ENCODE measurements at places on chromosomes 4 and X.
A peak's percentile ranks its signal among the peaks of the same experiment; 100 is the strongest.

- DNase-seq: no peak
Observed at GRCh38 chr4:43113196-43113595, 220.7 kb downstream of the GRXCR1 start.

DNA sequence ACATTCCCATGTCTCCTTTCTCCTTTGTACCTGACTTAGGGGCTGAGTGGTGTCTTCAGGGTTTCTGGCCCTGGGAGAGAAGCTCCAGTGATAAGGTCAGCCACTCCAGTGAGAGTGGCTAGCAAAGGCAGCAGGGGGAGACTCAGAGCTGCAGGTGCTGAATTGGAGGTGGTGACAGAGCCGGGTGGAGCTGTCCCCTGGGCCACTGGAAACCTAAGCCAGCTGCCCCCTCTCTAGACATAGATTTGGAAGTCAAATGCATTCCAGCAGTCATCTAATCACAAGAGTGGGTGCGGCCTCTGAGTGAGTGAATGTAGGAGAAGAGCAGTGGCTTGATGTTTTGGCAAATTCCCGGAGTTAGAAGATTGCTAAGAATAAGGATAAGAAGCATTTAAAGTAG is 28.5 kb downstream of the TRIM2 start:
- peak; percentile 57 for DNase-seq

- DNase-seq: no peak
Observed at GRCh38 chrX:129516402-129516801, 6.9 kb downstream of the SMARCA1 start.

- DNase-seq: no peak
Observed at GRCh38 chr4:152946446-152946845, 10.3 kb downstream of the FHDC1 start.

DNA sequence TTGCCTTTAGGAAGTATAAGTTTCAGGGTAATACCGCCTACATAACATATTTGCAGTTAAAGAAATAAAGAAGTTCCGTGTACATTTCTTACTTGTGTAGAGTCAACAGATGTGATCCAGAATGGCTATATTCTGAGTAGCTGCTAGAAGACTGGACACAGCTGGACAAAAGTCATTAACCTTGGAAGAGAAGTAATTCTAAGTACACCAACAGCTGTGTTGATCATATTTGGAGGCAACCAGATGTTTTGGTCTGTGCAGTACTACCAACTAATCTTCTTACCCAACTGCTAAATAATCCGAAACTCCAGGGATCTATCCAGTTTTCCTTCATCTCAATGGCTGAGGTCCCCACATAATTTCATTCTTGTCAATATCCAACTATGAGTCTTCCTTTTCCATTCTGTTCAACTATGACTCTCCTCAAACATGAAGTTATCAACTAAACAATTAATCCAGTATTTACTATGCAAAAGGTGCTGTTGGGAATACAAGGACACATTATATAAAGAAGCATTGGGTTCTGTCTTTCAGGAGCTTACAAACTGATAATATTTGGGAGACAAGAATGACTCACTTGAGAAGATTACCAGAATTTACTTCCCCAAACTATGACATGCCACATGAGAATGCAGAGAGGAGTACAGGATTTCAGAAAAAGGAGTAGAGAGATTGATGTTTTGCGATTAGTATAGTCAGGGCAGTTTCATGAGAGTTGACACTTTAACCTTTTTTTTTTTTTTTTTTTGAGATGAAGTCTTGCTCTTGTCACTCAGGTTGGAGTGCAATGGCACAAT is 78.2 kb downstream of the COL4A6 start:
- DNase-seq: no peak

DNA sequence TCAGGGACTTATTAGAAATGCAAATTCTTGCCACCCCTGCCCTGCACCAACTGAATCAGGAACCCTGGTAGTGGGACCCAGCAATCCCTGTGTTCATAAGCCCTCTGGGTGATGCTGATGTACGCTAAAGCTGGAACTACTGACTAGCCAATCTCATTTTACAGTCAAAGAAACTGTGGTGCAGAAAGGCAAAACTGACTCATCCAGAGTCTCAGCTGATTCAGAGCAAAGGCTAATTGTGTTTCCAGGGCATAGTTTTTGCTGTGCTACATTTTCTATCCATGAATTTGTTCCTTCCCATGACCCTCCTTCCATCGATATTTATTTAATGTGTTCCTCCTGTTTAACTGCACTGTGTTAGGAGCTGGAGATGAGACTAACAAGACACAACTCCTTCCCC is 207.5 kb downstream of the REPS2 start:
- no peak for DNase-seq

DNA sequence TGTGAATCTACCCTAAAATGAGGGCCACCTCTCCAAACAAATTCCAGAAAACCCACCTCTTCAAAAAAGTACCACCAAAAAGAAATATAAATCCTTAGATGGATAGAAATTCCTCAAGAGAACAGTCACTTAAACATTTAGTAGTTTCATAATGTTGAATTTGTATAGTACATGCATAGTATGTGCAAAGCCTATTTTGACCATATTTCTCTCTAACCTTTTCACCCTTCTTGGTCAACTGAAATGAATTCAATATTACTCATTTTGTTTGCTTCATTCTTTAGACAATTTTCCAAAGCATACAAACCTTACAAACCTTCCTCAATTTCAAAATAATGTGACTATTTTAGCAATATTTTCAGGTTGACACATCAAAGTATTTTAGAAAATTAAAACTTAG is 4.1 kb downstream of the RHOXF1 start:
- DNase-seq: no peak

DNA sequence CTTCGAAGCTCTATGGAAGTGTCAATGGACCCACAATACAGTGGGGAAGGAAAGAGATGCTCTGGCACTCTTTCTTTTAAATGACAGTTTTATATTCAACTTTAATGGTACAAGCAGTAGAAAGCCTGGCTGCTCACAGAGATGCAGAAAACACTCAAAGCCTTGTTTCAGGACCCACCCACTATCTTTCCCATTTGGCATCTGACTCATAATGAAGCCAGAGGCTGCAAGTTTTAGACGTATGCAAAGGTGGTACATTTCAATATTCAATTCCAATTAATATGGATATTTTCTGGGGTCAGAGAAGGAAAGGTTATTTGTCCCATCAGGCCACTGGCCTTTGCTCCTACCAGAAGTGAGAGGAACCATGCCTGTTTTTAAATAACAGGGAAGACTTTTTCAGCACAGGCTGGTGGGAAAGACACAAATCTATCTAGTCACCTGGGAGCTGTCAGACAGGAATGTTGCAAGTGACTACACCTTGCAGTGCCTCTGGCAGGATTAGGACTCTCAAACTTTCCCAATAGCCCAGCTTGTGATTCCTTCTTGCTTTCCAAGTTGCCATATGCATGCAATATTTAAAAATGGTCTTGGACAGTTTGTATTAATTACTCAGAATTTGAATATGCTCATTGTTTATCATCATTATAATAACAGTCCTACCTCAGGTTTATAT is 70.0 kb upstream of the RAB40AL start:
- DNase-seq: no peak

DNA sequence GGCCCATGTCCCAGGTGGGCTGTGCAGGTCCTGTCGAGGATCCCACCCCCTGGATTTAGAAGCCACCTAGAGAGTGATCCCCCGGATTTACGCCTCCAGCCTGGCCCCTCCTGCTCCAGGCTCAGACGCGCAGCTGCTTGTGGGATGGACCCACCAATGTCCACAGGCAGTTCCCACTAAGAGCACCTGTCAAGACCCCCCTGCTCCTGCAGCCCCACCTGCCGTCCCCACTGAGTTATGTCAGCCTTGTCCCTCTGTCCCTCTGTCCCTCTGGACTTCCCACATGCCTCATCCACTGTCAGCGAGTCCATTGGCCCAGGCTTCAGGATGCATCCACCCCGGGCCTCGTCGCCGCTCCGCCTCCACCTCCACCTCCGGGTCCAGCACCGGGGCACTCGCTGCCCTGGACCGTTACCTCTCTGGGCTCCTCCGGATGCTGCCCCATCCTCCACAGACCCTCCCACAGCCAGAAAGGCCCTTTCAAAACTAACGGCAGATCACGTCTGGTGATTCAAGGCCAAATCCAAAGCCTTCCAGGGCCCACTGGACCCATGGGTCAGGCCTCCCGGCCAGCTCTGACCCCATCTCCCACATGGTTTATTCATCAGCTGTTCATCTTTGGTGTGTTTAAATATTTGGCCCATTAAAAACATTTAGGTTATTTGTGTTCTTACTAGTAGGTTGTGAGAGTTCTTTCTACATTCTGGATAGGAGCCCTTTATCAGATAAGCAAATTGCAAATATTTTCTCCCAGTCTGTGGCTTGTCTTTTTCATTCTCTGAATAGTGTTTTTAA is 28.3 kb downstream of the HTRA3 start:
- no peak for DNase-seq

- no peak for DNase-seq
Observed at GRCh38 chr4:79083406-79084010, 144.3 kb upstream of the PAQR3 start.

GRCh38 chr4:95178938-95179337 is 369.8 kb downstream of the UNC5C start:
- no peak for DNase-seq

- DNase-seq: no peak
Observed at GRCh38 chr4:88730811-88731210, 33.2 kb upstream of the NAP1L5 start.

DNA sequence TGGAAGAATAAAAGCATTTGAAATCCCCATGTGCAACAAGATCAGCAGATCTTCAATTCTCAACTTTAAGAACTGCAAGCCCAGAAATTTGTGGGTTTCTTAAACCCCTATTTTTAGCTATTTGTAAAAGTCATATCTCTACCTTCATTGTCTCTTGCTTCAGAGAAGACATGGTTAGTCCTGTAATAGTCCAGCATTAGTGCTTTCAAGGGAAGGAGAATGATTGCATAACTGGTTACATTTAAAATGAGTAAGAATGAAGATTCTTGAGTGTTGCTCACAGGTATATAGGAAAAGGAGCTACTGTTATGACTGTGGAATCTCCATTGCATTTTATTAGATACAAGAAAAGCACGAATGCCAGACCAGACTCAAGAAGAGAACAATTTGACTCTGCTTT is 84.0 kb downstream of the CCSER1 start:
- no peak for DNase-seq

GRCh38 chr4:100391086-100391485 is 126.7 kb downstream of the EMCN start:
- no peak for DNase-seq

DNA sequence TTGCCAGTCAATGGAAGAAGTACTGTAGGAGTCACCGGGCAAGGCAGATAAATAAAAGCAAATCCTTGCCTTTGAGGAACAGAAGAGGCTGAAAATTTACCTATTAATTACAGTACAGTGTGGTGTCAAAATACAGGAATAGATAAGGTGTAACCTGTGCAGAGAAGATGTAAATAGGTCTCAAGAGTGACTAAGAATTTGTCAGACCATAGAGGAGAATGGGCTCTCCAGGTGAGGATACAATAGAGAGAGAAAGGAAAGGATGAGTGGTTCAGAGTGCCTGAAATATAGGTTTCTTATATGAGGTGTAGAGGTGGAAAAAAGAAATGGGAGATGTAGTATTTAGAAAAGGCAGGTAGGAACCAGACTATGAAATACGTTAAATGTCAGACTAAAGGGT is 801 bp upstream of the ZC4H2 start:
- DNase-seq: no peak

- no peak for DNase-seq
Observed at GRCh38 chrX:40420899-40421729, 159.7 kb upstream of the ATP6AP2 start.

- no peak for DNase-seq
Observed at GRCh38 chr4:15786743-15787142, 8.6 kb downstream of the CD38 start.

DNA sequence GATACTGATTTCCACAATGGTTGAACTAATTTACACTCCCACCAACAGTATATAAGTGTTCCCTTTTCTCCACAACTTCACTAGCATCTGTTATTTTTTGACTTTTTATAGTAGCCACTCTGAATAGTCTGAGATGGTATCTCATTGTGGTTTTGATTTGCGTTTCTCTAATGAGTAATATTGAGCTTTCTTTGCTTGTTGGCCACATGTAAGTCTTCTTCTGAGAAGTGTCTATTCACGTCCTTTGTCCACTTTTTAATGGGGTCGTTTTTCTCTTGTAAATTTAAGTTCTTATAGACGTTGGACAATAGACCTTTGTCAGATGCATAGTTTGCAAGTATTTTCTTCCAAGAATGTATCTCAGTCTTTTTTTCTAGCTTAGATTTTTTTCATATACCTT is 10.0 kb downstream of the FBXW7 start:
- no peak for DNase-seq

DNA sequence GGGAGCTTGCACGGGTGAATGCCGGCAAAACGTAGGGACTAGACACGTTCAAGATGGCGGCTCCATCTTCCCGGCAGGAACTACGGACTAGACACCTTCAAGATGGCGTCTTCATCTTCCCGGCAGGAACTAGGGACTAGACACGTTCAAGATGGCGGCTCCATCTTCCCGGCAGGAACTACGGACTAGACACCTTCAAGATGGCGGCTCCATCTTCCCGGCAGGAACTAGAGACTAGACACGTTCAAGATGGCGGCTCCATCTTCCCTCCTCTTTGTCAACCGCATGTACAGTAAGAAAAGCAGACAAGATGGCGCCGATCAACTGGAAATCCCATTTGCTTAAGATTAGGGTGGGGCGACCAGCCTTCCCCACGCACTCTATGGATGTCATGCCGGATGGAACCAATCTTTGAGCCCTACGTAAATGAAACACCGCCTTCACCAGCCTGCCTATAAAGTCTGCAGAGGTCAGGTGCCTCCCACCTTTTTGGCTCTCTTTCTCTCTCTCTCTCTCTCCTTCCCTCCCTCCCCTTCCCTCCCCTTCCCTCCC is 222.4 kb downstream of the CRLF2 start:
- DNase-seq: no peak

- no peak for DNase-seq
Observed at GRCh38 chr4:997375-998071, 4.3 kb upstream of the SLC26A1 start.

DNA sequence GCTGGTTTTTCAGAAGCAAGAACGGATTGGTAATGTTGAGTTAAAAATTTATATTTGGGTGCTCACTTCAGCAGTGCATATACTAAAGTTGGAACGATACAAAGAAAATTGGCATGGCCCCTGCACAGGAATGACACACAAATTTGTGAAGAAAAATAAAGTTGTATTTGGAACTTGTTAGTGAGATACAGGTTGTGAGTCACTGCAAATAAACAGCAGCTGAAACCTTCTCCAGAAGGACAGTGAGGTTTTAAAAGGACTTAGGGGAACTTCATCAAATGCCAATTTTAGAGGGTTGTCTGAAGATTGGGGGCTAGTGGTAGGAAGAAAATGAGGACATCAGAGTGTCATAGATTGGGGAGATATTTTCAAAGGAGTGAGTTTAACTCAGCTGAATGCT is 79.7 kb upstream of the ELOVL6 start:
- DNase-seq: no peak
